Activated CD4-positive, alpha-beta T cell treated with anti-CD3 and anti-CD28 coated beads, Interleukin-2, amount 10 ng/mL, durations not matched to agents 7 days and 5 days (primary cell): ENCODE measurements at places on chromosomes 3 and 15. TPM values are rescaled to one million over a fixed set of nuclear protein-coding genes. Genes with fewer than 3 reads are reported as not detected.

DNA sequence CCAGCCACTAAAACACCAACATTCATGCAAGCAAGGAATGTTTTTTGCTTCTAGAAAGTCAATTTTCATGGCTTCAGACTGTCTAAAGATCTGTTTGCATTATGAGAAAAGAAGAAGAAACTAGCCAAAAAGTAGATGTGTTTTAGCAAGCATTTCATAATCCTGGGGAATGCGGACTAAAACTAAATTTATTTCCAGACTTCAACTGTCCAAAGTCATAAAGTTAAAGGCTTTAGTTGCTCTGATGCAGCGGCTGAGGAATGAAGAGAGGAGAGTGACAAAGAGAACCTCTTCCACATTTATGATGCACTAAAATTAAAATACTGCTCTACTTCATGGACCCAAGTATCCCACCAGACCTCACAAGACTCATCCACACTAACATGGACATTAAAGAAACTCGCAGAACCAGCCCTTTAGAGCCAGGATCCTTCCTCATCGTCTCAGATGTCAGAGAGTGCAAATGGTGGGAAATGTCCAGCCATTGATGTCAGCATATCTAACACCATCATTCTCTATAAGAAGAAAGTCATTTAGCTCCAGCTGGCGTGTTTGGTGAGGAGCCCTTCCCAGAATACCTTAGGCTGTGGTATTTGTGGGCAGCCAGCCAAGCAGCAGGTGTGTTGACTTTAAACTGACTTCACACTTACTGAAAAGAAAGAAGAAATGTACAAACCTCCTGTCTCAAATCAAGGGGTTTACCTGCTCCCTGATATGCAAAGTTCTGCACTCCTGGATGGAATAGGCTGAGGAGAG, 17.4 kb downstream of the FYCO1 start:
- H3K4me3 ChIP-seq: peak overlapping the region; percentile 58
- DNase-seq: peak; percentile 79
- H3K4me1 ChIP-seq: peaks cover 81% of the 10 kb centered on the region

- peaks cover 23% of the 10 kb centered on the region for H3K27me3 ChIP-seq
- H3K4me3 ChIP-seq: no peak overlapping the region
- DNase-seq: no peak
- no peaks in the 10 kb centered on the region for H3K36me3 ChIP-seq
These were observed 20.8 kb downstream of the SLC12A8 start for GRCh38 chr3:125191730-125192129.

GRCh38 chr15:40787344-40787841, 17.6 kb downstream of the C15orf62 start:
- no peaks in the 10 kb centered on the region for H3K36me3 ChIP-seq
- H3K27me3 ChIP-seq: no peaks in the 10 kb centered on the region
- DNase-seq: peak; percentile 57

- no peaks in the 10 kb centered on the region for H3K36me3 ChIP-seq
- no peaks in the 10 kb centered on the region for H3K4me1 ChIP-seq
- H3K27ac ChIP-seq: no peak overlapping the region
- no peak overlapping the region for H3K4me3 ChIP-seq
These were observed 23.6 kb upstream of the LINGO1 start for GRCh38 chr15:77656294-77656693.

DNAJA4 gene
- total RNA-seq: 28.5 TPM

ZBTB47 gene
- total RNA-seq: 0.21 TPM
